Renal pelvis (tissue), 12 donors: ENCODE measurements at places on chromosomes 12 and 14. TPM values are rescaled to one million over a fixed set of nuclear protein-coding genes. Genes with fewer than 3 reads are reported as not detected.

The WSB2 gene
- polyA plus RNA-seq, result 47.7 TPM

The JPH4 gene
- polyA plus RNA-seq, result 13.5 TPM

The POTEG gene
- not detected for polyA plus RNA-seq

The IAPP gene
- not detected for polyA plus RNA-seq

The LTB4R2 gene
- 3.2 TPM for polyA plus RNA-seq

The BDKRB2 gene
- polyA plus RNA-seq, result 3.7 TPM

The FLVCR2 gene
- 10.3 TPM for polyA plus RNA-seq
